Activated CD8-positive, alpha-beta memory T cell treated with anti-CD3 and anti-CD28 coated beads for 4 hours (primary cell): ENCODE measurements at places on chromosomes 3 and 15.

GRCh38 chr15:31511707-31512310, 185.2 kb downstream of the KLF13 start:
- DNase-seq, result peak; percentile 36

- no peak for DNase-seq
Measured at GRCh38 chr3:4821338-4821737, 157.9 kb upstream of the BHLHE40 start.

GRCh38 chr3:170219850-170220249, 2.4 kb upstream of the PRKCI start:
- DNase-seq, result no peak

DNA sequence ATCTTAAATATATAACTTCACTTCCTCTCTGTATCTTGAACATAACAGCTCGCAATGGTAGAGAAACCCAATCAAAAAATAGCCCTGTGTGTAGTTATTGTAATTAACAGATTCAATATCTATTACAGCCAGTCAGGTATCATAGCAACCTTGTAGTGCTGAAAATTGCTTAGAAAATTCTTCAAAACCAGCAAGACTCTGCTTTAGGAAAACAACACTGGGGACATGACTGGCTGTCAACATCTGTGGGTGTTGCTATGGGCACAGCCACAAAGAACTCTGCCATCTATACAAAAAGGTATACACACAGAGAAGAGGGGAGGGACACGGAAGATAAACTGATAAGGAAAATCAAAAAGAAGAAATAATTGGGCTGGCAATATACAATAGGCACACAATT, 101.2 kb downstream of the WDR72 start:
- DNase-seq, result no peak

DNA sequence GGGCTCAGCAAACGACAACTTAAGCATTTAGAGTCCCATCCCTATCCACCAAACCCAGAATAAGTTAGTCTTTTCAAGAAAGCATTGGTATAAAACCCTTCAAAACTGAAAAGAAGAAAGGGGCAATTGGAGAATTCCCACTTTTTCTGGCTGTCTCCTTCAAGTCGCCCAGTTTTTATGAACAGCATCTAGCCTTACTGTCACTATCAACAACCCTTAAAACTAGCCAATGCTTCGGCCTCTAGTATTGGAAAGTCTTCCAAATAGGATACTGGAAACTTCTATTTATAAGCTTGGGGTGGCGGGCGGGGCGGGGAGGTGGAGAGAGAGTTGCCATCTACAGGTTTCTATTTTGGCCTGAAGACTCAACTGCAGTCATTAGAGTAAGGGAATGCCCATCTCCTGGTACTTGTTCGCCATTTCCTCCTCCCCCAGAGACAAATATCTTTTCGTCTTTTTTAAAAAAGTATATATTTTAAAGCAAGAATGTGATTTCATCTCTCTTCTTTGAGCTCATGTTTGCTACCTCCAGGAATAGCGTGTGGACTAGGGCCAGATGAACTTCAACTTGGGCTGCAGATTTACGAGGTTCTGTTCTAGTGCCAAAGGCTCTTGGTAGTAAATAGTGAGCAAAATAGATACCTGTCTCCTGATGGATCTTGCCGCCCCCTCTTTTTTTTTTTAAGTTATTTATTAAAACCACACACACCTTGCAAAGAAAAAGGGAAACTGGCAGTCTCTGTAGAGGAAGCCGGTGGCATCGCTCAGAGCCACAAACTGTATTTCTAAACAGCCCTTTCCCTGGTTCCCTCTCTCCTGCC, 2.7 kb downstream of the BCL6 start:
- DNase-seq, result no peak

GRCh38 chr15:72685925-72686794, at the start of the genes BBS4 and HIGD2B:
BBS4 (plus strand) TSS chr15:72686207; CDS start chr15:72686228, 21 bp downstream.
HIGD2B (minus strand) TSS chr15:72686182; CDS start chr15:72676374, 9,808 bp downstream.
- peak; percentile 73 for DNase-seq

- DNase-seq, result no peak
Measured at GRCh38 chr3:33186524-33187367, 31.9 kb downstream of the SUSD5 start.

DNA sequence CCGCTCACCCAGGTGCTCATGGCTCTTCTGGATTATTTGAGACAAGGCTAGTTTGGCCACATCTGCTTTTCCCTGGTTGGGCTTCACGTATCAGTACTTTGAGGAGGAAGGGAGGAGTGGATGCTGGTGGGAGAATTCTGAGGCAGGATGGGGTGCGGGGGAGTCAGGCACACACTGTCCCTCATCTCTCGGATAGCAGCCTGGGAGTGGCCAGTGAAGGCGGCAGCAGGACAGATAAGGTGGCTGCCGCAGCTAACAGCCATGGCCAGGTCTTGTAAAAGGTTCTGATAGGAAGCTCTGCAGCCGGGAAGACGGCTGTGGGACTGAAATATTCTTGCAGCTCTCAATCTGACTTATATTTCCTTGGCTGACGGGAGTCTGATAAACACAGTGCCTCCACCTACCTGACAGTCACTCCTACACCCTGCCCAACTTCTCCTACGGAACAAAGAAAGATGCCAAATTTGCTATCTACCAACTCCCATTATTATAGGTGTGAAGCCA, 87.3 kb downstream of the MESD start:
- no peak for DNase-seq

GRCh38 chr3:41041462-41041861, 157.8 kb upstream of the CTNNB1 start:
- no peak for DNase-seq

- DNase-seq, result no peak
Measured at GRCh38 chr3:184171562-184171961, 3.1 kb upstream of the AP2M1 start.

DNA sequence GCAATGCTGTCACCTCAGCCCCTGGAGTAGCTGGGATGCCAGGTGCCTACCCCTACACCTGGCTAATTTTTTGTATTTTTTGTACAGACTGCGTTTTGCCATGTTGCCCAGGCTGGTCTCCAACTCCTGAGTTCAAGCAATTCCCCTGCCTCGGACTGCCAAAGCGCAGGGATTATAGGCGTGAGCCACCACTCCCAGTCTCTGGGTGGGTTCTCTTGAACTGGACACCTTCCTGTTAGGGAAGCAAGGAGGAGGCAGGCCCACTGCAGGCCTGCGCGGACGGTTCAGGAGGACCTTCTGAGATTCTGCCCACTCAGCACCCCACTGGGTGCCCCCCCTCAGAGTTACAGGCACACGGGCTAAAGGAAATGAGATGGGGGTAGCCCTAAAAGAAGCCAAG, 73.8 kb upstream of the HERC1 start:
- DNase-seq, result no peak

GRCh38 chr3:15294929-15295328, 37.5 kb downstream of the SH3BP5 start:
- DNase-seq, result no peak

- no peak for DNase-seq
Measured at GRCh38 chr15:73965094-73965757, 26.9 kb downstream of the STOML1 start.

- no peak for DNase-seq
Measured at GRCh38 chr3:139577909-139578308, 38.4 kb upstream of the RBP1 start.

DNA sequence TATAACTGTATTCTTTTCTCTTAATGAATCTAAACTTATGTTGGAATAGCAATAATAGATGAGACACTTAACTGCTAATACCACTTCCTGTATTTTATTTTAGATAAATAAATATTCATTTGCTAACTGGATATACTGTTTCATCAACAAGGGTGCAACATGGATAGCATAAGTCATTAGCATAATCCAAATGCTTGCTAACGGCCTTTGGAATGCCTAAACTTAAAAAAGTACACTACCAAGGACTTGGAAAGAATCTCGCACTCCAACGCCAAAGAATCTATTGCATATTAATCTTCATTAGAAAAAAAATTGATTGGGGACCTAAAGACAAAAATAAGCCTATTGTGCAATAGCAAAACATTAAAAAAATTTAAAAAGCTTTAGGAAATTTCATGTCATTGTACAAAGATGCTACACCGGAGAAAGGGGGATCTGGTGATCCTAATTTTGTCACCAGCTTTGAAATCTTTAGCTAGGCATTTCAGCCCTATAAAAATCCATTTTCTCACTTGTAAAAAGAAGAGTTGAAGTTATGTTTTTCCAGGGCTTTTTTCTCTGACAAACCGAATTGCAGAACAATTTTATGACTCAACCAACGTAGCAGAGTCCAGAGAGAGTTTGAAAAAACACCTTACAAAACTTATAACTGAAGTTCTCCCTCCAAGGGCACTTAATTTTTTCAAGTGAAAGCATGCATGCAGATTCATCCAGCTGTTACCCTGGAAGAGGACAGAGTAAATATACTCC, 4.1 kb downstream of the VGLL3 start:
- no peak for DNase-seq

GRCh38 chr15:75966073-75966472, 46.2 kb downstream of the NRG4 start:
- DNase-seq, result no peak

- no peak for DNase-seq
Measured at GRCh38 chr3:35760146-35760545, 120.8 kb downstream of the ARPP21 start.

GRCh38 chr15:69143756-69144436, 16.5 kb upstream of the GLCE start:
- no peak for DNase-seq

DNA sequence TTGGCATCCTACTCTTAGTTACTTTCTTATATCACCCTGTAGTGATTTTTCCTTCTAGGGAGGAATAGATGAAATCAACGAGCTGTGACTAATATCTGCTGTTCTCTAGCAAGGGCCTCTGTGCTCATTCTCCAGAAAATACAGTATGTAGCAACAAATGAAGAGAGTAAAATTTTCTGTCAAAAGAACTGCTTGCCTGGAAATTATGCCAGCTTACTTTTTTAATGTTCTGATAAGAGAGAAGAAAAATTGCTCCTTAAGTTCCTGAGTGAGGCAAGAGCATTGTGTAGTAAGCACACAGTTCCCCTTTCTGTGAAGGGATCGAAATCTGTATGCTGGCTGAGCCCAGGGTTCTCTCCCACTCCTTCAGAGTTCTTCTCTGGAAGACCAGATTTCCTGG, 51.4 kb upstream of the GK5 start:
- DNase-seq, result no peak

- DNase-seq, result no peak
Measured at GRCh38 chr15:63360170-63360569, 21.5 kb downstream of the CA12 start.

DNA sequence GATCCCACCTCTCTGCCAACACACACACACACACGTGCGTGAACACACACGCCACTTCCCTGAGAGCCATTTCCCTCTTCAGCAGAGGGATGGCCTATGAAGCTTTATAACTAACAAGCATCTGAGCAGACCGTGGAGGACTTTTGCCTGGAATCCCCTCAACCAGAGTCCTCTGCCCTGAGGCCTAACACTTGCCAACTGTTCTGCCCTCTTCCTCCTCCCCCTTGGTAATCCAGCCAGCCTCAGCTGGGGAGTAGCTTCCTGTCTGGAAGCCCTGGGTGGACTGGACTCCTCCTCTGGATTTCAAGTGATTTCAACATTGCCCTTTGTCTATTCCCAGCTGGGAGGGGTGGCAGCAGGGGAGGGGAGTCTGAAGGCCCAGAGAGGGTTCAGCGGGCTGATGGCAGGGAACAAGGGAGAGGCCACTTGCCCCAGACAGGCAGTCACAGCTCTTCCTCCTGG, 68.4 kb upstream of the HACD2 start:
- DNase-seq, result no peak

DNA sequence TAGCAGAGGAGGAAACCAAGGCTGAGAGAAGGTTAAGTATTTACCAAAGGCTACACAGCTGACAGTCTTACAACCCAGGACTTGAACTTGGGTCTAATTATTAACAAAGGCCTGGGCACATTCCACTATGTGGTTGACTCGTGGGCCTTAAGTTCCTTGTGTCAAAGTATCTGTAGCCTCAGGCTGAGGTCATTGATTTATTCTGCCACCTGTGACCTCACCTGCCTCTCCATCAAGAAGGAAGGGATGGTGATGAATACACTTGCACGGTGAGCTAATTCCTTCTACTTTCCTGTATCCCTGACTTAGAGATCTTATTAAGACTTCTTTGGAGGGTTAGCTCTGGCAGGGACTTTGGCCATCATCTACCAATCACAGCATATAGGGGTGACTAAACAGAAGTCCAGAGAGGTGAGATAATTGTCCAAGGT, 19.9 kb upstream of the LRRC58 start:
- no peak for DNase-seq

DNA sequence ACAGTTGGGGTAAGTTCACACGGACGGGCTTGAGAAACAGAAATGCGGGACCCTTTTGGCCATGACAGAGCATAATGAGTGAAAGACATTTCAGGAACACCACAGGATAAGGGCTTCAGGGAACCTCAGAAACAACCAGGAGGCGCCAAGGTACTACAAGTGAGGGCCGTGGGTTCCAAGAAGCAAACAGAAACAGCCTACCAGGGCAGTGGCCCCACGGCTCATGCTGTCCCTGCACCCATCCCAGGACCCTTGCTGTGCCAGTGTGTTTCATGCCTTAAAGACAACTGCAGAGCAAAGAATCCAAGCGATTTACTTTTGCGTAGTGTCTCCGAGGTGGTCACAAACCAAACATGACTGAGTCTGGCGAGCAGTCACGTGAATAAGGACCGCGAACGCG, 54.0 kb downstream of the RUBCN start:
- no peak for DNase-seq

DNA sequence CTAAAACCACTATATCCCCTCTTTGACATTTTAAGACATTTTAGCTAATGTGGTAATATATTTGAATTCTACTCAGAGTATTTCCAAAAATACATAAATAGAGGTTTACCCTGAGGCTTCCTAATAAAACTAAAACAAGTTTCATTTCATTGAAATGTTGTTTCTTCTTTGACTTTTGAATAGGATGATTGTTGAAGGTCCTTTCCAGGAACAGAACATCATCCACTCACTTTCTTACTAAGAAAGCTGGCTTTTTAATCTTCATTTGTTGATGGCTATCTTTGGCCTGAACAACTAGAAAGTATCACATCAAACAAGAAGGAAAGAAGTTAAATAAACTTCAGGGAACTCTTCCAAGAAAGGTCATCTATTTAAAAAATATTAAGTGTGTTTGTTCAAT, 169.7 kb downstream of the RAP2B start:
- no peak for DNase-seq

- no peak for DNase-seq
Measured at GRCh38 chr3:128867200-128868125, 12.0 kb upstream of the ACAD9 start.

DNA sequence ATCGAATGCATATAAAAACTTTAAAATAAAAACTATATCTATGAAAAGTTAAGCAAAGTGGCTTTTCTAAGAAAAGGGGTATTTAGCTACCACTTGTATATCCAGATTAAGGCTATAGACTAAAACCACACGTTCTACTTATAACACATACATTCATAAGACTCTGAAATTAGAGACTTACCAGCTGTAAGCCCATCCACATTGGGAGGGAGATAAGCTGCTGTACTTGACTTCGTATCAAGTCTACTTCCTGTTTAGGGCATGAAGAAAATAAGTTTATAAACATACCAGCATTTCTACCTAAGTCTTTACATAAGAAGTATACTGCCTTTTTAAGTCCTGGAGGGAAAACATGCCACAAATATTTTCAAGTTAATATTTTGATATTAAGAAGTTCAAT, 27.7 kb downstream of the AQR start:
- no peak for DNase-seq
